IMR-90 (cell line): ENCODE measurements at places on chromosomes 6 and 20. TPM values are rescaled to one million over a fixed set of nuclear protein-coding genes. Genes with fewer than 3 reads are reported as not detected.

GRCh38 chr6:90494067-90494780 is 92.6 kb downstream of the MAP3K7 start:
- H3K4me1 ChIP-seq, result no peaks in the 10 kb centered on the region
- H3K27ac ChIP-seq, result no peak overlapping the region
- no peaks in the 10 kb centered on the region for H3K36me3 ChIP-seq

GRCh38 chr6:29925727-29926412 is 16.5 kb upstream of the HLA-A start:
- H3K4me3 ChIP-seq, result peak overlapping the region; percentile 89
- no peaks in the 10 kb centered on the region for H3K4me1 ChIP-seq
- peak; percentile 32 for DNase-seq
- peak overlapping the region; percentile 90 for H3K27ac ChIP-seq
- H3K36me3 ChIP-seq, result no peaks in the 10 kb centered on the region

DNA sequence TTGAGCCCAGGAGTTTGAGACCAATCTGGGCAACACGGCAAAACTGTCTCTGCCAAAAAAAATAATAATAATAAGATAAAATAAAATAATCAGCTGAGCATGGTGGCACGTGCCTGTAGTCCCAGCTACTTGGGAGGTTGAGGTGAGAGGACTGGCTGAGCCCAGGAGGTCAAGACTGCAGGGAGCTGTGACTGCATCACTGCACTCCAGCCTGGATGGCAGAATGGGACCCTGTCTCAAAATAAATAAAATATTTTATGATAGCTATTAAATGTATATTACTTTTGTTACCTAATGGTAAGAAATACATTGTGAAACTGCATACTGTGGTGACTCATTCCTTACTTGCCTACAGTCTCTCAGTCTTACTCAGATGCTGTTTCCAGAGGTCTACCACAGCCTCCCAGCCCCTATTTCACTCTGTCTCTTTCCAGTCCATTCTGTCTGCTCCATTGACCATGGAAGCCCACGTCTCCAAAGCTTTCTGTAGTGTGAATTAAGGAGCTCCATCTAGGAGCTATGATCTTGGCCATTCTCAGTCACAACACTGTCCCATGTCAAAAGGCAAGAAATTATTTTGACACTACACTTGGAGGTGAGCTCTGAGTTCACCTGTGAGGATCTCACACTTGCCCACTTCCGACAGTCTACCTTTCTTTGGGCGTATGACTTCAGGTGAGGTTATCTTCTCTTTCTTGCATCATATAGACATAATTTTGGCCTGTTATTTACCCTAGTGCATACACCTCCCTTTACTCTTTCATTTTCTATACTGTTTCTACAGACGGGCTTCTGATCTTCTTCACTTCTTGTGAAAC is 22.4 kb upstream of the SNX9 start:
- no peaks in the 10 kb centered on the region for H3K27me3 ChIP-seq
- no peaks in the 10 kb centered on the region for H3K36me3 ChIP-seq
- peaks cover 3% of the 10 kb centered on the region for H3K4me1 ChIP-seq

- no peaks in the 10 kb centered on the region for H3K27me3 ChIP-seq
- DNase-seq, result no peak
- no peaks in the 10 kb centered on the region for H3K4me1 ChIP-seq
- H3K27ac ChIP-seq, result no peak overlapping the region
Measured at GRCh38 chr6:120894077-120894476, 440.2 kb downstream of the TBC1D32 start.

GRCh38 chr6:131640100-131640499 is 3.0 kb downstream of the ENPP3 start:
- H3K4me3 ChIP-seq, result no peak overlapping the region
- H3K27ac ChIP-seq, result no peak overlapping the region
- no peak for DNase-seq
- H3K27me3 ChIP-seq, result peaks cover 5% of the 10 kb centered on the region; the same call in 1 of the 2 replicates

DNA sequence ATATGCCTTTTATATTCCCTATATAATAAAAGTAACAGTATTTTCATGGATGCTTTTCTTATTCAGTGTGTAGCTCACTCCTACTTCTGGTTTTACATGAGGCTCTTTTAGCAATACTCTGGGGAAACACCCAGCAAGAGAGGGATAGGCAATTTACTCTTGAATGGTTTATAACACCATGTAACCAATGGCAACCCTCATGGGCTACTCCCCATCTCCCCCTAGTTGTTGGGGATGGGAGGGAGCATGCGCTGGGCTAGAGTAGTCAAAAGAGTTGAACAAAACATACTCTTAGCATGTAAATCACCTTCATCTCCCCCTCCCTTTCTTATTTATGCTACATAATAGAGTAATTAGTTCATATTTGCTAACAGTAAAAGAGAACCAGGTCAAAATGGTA is 140.1 kb upstream of the LRFN2 start:
- no peaks in the 10 kb centered on the region for H3K36me3 ChIP-seq
- H3K27ac ChIP-seq, result no peak overlapping the region
- no peak overlapping the region for H3K4me3 ChIP-seq

GRCh38 chr6:42331019-42331418 is 113.4 kb upstream of the MRPS10 start:
- no peak for DNase-seq
- H3K4me1 ChIP-seq, result no peaks in the 10 kb centered on the region
- H3K4me3 ChIP-seq, result no peak overlapping the region
- no peak overlapping the region for H3K27ac ChIP-seq
- H3K27me3 ChIP-seq, result no peaks in the 10 kb centered on the region

The CRISP2 gene
- total RNA-seq, result not detected in 2 replicates

- H3K27me3 ChIP-seq, result no peaks in the 10 kb centered on the region
- peak overlapping the region; percentile 80 for H3K27ac ChIP-seq
- H3K4me3 ChIP-seq, result peak overlapping the region; percentile 81
Measured at GRCh38 chr6:26532699-26533531, 5.3 kb upstream of the HMGN4 start.

The SMOC2 gene
- not detected in 2 replicates for total RNA-seq

The CCR6 gene
- not detected in 2 replicates for total RNA-seq

- H3K27ac ChIP-seq, result no peak overlapping the region
- DNase-seq, result peak; percentile 49
- no peaks in the 10 kb centered on the region for H3K4me1 ChIP-seq
- H3K36me3 ChIP-seq, result no peaks in the 10 kb centered on the region
- peaks cover 8% of the 10 kb centered on the region; the same call in 1 of the 2 replicates for H3K27me3 ChIP-seq
- no peak overlapping the region for H3K4me3 ChIP-seq
Measured at GRCh38 chr20:54197621-54198604, 10.0 kb upstream of the PFDN4 start.

DNA sequence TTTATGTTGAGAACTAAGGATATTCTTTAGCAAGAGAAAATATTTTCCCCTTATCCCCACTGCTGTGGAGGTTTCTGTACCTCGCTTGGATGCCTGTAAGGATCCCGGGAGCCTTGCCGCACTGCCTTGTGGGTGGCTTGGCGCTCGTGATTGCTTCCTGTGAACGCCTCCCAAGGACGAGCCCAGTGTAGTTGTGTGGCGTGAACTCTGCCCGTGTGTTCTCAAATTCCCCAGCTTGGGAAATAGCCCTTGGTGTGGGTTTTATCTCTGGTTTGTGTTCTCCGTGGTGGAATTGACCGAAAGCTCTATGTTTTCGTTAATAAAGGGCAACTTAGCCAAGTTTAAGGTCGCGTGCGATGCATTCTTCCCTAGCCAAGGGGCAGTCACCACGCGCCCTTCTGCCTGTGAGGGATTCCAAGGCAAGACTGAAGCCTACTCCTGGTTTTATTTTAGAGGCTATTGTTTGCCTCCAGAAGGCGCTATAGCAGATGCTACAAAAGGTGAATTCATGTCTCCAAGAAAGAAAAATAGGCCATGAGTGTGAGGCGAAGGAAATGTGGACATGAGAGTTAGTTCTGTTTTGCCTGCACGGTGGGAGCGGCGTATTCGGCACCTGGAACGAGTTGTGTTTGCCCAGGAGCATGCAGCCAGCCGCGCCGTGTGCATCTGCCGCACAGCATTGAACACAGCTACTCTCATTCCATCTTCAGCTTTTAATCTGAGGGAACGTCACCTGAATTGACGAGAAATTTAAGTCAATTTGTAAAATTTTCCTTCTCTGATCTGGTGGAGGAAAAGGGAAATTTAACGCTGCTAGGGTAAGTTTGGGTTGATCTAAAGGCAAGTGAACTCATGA is 40.3 kb upstream of the IRF4 start:
- no peak for DNase-seq
- no peak overlapping the region for H3K4me3 ChIP-seq
- no peaks in the 10 kb centered on the region for H3K27me3 ChIP-seq
- H3K36me3 ChIP-seq, result no peaks in the 10 kb centered on the region; the same call in 1 of the 2 replicates
- no peak overlapping the region for H3K27ac ChIP-seq
- H3K4me1 ChIP-seq, result no peaks in the 10 kb centered on the region

DNA sequence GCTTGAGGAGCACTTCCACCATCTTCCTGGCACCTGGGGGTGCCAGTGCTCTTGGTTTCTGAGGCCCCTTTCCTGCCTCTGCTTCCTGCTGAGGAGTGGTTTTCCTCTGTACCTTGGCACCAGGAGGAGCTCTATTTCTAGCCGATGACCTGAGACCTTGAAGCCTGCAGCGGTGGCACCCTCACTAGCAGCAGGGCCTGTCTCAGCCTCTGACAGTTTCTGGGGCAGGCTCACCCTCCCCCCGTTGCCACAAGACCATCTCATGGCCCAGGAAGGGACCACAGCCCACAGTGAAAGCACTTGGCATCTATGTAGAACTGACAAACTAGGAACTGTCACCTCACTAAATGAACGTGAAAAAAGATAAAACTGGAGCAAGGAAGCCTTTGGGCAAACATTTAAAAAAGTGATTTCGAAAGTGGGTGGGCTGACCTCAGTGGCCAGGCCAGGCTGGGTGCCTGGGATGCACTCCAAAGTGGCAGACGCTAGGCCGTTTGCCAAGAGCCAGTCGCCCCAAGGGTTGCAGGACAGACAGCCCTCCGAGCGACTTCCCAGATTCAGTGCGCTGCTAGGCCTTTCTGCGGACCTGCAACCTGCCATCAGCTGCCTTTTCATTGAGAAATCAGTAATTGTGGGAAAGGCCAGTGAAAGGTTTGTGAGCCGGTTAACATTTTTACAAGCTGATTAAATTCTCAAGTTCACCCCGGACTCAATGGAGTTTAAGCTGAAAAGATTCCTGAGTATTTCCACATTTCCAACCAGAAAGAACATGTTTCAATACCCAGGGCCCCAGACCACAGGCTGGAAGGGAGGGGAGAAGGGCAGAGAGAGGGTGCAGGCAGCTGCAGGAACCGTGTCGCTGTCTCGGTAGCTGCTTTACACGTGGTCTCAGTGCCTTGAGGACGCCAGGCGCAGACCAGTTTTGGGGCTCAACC is 303.7 kb downstream of the ESR1 start:
- peaks cover 12% of the 10 kb centered on the region for H3K4me1 ChIP-seq
- DNase-seq, result no peak
- no peaks in the 10 kb centered on the region for H3K27me3 ChIP-seq
- no peak overlapping the region for H3K4me3 ChIP-seq

GRCh38 chr6:16362296-16362695 is 123.9 kb downstream of the GMPR start:
- peaks cover 6% of the 10 kb centered on the region; the same call in 1 of the 2 replicates for H3K36me3 ChIP-seq
- no peaks in the 10 kb centered on the region for H3K27me3 ChIP-seq
- no peak overlapping the region for H3K4me3 ChIP-seq
- H3K4me1 ChIP-seq, result no peaks in the 10 kb centered on the region

The OPRM1 gene
- total RNA-seq, result not detected in 2 replicates

The MCCD1 gene
- total RNA-seq, result not detected in 2 replicates

DNA sequence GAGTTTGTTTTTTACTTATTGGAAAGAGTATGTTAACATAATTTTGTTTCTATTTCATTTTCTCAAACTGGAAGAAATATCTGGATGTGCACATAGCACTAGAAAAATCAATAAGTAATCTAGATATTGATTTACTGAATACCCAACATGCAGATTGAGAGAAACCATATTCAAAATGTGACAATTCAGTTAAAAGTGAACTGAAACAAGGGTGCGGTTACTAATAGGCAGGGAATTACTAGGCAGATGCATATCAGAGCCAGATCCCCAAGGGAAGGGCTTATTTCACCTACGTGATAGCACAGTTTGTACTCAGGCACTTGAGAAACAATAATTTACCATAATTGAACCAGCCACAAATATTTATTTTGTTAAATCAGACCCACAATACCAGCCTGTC is 493.1 kb upstream of the FLRT3 start:
- no peaks in the 10 kb centered on the region for H3K36me3 ChIP-seq
- H3K27me3 ChIP-seq, result no peaks in the 10 kb centered on the region
- no peak overlapping the region for H3K27ac ChIP-seq

DNA sequence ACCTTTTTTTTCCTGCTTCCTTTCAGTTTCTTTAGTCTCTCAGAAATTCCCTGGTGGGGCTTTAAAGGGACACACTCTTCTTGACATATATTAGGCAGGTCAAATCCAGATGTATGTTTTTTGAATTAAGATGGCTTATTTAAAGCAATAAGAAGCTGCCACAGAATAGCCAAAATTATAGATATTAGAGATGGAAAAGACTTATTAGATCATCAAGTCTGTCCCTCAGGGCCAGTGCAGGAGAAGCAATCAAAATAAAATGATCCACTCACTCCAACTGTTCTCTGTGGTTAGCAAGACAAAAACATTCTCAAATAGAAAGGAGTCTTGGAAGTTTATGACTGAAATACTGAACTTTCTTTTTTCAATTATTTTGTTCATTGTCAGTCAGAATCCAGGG is 462.8 kb downstream of the CDC5L start:
- H3K4me1 ChIP-seq, result no peaks in the 10 kb centered on the region
- H3K4me3 ChIP-seq, result no peak overlapping the region
- no peak overlapping the region for H3K27ac ChIP-seq
- no peaks in the 10 kb centered on the region for H3K36me3 ChIP-seq

The BPI gene
- not detected in 2 replicates for total RNA-seq
